T-cell (primary cell): ENCODE measurements at places on chromosomes 5 and 9. TPM values are rescaled to one million over a fixed set of nuclear protein-coding genes. Genes with fewer than 3 reads are reported as not detected.
A peak's percentile ranks its signal among the peaks of the same experiment; 100 is the strongest.

PRUNE2 gene
- total RNA-seq = 0.76 TPM

EFCAB9 gene
- not detected for total RNA-seq

CSF2 gene
- total RNA-seq = not detected

RHOBTB3 gene
- 3.6 TPM for total RNA-seq

LEAP2 gene
- 6.2 TPM for total RNA-seq

SH3RF2 gene
- total RNA-seq = 0.46 TPM

PPP3R2 gene
- not detected for total RNA-seq

C5orf58 gene
- total RNA-seq = not detected

TRIM14 gene
- 86.2 TPM for total RNA-seq

CKMT2 gene
- 0.58 TPM for total RNA-seq

- DNase-seq = no peak
Observed at GRCh38 chr5:59321642-59322041, 571.9 kb downstream of the PDE4D start.

DNA sequence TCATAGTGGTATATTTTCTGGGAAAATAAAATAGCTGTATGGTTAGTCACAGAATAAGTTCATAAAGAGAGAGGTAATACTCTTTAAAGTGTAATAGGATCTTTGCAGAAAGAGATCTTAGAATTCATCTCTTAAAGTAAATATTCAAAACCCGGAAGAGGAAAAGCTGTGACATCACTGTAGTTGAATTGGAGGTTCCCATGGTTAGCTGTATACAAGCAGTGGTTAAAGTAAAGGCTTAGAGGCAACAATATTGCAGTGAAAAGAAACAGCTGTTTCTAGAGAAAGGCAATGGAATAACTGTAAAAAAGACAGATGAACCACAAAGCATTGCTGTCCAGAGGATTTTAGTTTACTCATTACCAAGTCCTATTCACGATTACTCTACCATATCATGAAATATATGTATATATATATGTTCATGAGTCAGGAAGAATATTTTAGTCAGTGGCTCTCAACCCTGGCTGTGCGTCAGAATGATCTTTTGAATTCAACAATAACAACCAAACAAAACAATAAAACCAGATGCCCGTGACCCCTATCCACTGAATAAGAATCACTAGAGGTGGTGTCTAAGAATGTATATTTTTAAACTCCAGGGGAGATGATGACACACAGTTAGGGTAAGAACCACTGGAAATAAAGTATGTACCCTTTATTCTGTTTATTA lies 4.7 kb downstream of the ERCC6L2 start:
- DNase-seq = no peak

DNA sequence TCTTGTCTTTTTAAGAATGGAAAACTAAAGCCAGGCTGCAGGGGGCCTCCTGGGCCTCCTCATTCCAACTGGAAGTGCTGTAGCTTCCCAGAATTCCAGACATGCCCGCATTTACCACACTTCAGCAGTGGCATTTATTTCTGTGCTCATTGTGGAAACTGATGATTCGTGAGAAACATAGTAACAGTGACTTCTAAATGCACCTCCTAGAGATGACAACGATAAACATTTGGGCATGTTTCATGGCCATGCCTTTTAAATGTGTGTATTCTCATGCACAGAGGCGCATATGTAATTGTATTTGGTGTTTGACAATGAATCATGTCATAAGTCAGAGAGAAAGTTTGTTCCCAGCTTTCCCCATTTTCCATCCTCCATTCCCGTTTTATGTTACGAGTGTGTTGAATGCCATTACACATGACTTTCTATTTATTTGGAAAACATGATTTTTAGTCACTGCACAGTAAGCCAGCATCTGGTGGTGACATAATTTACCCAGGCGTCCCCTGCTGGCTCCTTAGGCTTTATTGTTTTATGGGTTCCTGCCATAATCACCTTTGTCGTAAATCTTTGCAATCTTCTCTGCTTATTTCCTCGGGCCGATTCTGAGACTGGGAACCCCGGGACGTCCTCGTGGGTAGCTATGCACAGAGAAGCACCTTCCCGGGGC lies 68.8 kb upstream of the FCN2 start:
- DNase-seq = no peak

DNA sequence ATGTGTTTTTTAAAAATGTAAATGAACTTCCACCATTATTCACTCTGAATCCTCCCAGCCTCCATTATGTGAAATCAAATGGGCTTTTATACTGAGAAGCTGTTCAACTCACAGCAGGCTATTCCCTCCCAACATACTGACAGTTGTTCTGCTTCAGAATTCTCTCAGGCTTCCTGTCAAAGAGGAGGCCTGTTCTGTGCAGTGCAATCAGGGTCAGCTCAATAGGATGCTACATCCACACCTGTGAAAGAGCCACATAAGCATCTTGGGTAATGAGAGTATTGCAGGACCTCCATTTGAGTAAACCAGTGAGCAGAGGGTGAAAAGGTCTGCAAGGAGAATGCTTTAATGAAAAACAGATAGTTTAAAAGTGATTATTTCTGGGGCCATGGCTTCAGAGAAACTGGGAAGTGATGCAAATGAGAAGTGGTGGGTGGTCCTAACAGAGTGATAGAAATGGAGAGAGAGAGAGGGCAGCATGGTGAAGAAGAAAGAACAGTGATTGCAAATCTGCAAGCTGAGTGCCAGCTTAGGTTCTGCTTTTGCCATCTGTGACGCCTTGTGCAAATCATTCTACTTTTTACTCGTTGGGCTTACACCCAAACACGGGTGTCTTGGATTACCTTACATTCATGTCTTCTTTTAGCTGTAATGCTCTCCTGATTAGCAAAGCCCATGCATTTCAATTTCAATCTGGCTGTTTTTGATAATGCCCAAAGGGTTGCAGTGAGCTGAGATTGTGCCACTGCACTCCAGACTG lies 202.5 kb upstream of the NMUR2 start:
- DNase-seq = no peak

- DNase-seq = no peak
Observed at GRCh38 chr5:136030956-136031611, 2.3 kb downstream of the TGFBI start.

DNA sequence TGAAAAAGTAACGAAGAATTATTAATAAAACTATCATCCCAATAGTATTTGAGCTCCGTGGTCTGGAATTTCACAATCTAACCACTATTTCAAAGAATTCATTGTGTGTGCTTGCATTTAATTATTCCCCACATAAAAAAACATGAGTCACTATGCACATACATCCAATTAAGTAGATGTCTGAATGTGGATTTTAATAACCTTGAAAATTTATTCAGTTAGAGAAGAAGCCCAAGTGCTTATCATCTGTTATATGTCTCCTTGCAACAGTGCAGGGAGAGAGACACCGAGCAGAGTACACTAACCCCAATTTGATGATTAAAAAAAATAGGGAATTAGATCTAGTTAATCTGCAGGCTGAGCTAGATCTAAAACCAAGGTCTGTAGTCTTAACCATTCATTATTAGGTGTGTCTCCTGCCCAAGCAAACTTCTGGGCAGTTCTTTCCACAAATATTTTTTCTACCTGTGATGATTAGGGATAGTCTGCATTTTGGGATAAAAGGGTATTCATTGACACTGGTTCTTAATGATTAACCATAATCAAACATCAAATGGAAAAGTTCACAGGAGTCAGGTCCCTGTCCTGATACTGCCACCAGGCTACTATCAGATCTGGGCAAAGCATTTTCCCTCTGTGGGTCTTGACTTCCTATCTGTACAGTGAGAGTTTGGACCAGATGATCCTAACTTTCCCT lies 164.2 kb downstream of the GRIA1 start:
- no peak for DNase-seq

DNA sequence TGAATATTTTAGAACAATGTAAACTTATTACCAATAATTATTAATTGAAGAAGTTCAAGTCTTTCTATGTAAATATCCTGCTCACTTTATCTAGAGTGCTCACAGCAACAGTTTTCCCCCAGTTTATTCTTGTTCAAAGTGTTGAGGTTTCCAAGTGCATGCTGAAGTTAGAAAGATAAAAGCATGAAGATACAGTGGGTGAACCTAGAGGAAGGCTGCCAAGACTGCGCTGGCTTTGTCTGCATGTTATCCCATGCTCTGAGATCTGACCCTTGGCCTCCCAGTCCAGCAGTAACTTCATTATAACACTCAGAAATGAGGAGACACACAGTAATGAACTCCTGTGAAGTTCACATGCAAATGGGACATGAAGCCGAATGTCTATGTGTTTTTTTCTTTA lies 76.0 kb upstream of the PIP5K1B start:
- DNase-seq = no peak

DNA sequence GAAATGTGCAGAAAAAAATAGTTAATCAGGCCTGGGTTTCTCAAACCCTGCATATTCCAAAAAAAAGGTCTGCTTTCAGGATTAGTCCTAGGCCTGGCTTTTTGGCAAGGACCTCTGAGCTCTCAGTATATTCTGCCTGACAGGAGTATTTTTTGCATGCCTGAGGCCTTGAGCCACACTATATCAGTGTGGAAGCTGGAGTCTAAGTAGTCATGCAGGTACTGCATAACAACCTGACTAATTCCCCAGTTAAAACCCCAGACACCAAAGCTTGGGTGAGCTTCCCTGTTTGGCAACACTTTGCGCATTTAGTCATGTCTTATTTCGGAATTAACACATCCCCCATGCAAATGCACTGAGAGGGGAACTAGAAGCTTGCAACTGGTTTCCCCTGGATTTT lies 359.5 kb downstream of the CETN3 start:
- no peak for DNase-seq

- DNase-seq = no peak
Observed at GRCh38 chr9:108676355-108676754, 179.4 kb downstream of the ACTL7B start.

DNA sequence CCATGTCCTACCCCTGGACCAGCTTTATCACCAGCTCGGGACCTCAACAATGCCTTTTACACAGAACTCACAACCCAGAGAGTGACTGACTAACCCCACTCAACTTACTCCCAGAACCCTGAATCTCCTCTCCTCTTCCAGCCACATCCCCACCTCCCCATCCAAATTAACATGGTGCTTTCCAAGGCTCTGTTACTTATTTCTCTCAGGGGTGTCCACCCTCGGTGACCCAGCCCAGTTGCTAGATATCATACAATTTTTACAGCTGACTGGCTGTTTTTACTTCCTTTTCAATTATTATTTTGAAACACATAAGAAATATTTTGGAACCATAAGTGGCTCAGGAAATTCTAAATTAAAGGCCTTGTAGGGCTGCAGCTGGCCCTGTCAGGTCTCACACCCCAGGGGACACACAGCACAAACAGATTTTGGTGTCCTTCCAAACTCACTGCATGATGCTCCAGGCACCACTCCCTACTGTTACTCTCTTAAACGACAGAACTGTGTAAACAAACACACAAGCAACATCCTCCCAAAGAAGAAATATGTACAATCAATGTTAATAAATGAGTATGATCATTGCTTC lies 180.6 kb downstream of the ADAMTS12 start:
- no peak for DNase-seq

- no peak for DNase-seq
Observed at GRCh38 chr9:87435189-87435880, 62.3 kb upstream of the DAPK1 start.

- DNase-seq = no peak
Observed at GRCh38 chr9:103617046-103617445, 477.1 kb upstream of the SMC2 start.

DNA sequence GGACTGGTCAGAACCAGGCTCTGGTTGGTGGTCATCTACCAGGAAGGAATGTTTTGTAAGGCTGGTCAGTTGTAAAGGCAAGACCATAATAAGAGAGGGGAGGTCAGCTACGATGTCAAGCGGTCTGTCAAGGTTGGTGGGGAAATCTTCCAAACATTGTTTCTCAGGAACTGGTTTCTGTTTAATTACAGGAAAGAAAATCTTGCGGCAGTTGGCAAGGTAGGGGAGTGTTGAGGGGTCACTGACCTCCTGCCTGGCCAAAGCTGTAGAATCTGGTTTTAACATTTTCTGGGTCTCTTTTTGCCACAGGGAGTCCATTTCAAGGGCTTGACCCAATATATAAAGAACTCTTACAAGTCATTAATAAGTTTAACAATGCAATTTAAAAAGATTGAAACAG lies 39.0 kb upstream of the BARX1 start:
- no peak for DNase-seq

GRCh38 chr9:5629312-5630080 lies 589 bp downstream of the RIC1 start:
- DNase-seq = peak; percentile 18

DNA sequence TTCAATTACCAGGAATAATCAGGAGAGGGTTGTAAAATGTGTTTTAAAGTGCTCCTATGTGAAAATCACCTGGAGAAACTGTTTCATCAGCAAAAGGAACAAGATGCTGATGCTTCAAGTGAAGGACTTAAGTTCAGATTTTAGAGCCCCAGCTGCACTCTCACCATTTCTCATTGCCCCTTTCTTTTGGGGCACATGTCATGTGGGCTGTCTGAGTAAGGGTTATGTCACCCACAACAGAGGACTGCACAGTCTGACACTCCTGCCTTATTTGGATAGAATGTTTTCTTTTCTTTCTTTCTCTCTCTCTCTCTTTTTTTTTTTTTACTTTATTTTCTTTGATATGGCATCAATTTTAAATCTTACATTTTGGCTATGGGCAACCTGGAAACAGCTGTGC lies 204.1 kb upstream of the EFNA5 start:
- no peak for DNase-seq

GRCh38 chr5:22577006-22577405 lies 276.1 kb downstream of the CDH12 start:
- DNase-seq = no peak

- DNase-seq = no peak
Observed at GRCh38 chr5:128144491-128144890, 60.9 kb downstream of the SLC12A2 start.

DNA sequence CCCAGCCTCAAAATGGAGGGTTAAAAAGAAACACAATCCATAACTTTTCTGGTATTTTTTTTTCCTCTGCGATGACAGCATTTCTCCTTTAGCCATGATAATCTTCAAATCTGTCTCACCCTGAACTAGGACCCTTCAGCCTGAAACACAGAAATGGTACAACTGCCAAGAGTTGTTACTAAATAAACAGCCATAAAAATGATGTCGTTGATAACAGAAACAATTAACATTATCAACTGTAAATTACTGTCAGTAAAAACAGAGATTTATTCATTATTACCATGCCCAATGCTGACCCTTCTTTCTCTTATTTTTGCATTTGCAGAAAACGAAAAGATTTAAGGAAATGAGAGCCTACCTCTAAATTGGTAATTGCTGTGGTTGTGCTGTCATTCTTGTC lies 19.4 kb upstream of the MIER3 start:
- no peak for DNase-seq

DNA sequence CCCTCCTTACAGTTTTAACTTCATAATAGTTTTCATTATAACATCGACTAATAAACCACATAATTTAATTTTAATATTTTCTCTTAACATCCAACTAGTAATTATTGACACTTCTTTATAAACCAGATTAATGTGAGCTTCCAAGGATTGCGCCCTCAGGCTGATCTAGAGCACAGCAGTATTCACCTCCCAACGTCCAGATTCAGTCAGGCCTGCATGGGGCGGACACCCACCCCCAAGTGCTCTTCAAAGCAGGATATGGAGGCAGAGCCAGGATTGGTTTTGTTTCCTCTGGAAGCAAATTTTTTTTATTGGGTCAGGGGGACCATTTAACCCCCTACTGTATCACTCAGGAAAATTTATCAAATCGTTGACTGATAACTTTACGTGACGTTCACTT lies 215.4 kb downstream of the TRIO start:
- no peak for DNase-seq
